ENCODE measurements at places on chromosomes 4 and X. TPM values are rescaled to one million over a fixed set of nuclear protein-coding genes. Genes with fewer than 3 reads are reported as not detected.

SHROOM4 gene
- not detected for total RNA-seq

EDNRA gene
- total RNA-seq: not detected

NLGN4X gene
- total RNA-seq: not detected

NKRF gene
- total RNA-seq: 18.3 TPM

RHOXF2 gene
- total RNA-seq: not detected

TLR6 gene
- 0.60 TPM for total RNA-seq

COL4A6 gene
- not detected for total RNA-seq

FGFBP1 gene
- not detected for total RNA-seq

ADGRG2 gene
- not detected for total RNA-seq

EXOC1L gene
- not detected for total RNA-seq

PCYT1B gene
- total RNA-seq: not detected

FAT1 gene
- not detected for total RNA-seq

RNF128 gene
- total RNA-seq: not detected

All from CD8-positive, alpha-beta T cell (primary cell).